AG08395 (cell line): ENCODE measurements at places on chromosomes 12 and 14.

- DNase-seq, result no peak
Observed at GRCh38 chr12:77679686-77680085, 151.0 kb upstream of the NAV3 start.

- no peak for DNase-seq
Observed at GRCh38 chr14:101535232-101535631, 26.1 kb upstream of the DIO3 start.

DNA sequence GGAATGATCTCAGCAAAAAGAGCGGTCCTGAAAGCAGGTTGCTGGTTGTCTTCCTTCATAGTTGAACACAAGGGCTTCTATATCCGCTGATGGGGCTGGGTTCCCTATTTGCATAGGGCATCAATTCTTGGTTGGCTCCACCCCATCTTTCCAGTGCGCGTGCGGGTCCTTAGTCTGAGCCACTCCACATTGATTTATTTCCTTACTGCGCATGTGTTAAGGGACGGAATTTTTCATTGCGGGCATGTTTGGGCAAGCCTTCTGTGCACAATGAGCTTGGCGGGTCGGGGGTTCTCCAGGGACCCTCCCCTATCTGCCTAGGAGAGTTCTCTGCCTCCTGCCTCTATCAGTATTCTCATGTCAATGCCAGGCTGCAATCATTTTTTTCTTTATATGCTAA lies 21.2 kb upstream of the DLGAP5 start:
- no peak for DNase-seq

DNA sequence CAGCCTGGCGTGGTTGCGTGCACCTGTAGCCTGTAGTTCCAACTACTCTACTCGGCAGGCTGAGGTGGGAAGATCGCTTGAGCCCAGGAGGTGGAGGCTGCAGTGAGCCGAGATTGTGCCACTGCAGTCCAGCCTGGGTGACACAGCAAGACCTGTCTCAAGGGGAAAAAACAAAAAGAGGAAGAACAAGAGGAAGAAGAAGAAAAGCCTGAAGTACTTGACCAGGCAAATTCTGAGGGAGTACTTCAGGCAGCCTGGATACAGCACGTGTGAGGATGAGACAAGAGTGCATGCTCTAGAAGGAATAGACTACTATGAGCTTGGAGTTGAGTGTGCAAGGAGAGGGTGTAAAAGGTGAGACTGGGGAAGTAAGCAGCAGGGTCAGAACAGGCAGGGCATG lies 1.8 kb downstream of the GDF3 start:
- DNase-seq, result no peak

GRCh38 chr12:77584860-77585259 lies 245.8 kb upstream of the NAV3 start:
- DNase-seq, result no peak

- DNase-seq, result no peak
Observed at GRCh38 chr12:46659824-46660223, 166.0 kb downstream of the SLC38A4 start.

GRCh38 chr14:52700701-52701172 lies 5.4 kb upstream of the ERO1A start:
- DNase-seq, result no peak

- DNase-seq, result no peak
Observed at GRCh38 chr12:27530157-27530922, 6.3 kb downstream of the PPFIBP1 start.

GRCh38 chr14:55332654-55333570 lies 61.7 kb downstream of the FBXO34 start:
- DNase-seq, result no peak

GRCh38 chr12:65891987-65892481 lies 67.8 kb downstream of the HMGA2 start:
- DNase-seq, result peak; percentile 95

DNA sequence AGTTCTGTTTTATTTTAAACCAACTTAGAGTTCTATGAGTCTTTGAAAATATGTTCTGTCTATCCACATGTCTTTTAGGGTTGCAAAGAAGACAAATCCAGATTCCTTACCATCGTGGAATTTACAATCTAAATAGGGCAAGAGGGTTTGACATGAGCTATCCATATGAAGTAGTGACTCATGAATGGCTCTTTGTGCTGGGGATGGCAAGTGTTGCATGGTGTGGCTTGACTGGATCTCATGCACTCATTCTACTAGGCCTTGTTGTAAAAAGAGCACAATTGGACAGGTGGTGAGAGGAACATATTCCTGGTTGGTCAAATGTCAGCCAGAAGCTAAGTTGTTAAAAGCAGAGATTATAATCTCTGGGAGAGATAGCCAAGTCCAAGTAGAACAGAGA lies 509.1 kb downstream of the DIO2 start:
- no peak for DNase-seq

- no peak for DNase-seq
Observed at GRCh38 chr14:76337635-76338545, 38.0 kb upstream of the ESRRB start.

DNA sequence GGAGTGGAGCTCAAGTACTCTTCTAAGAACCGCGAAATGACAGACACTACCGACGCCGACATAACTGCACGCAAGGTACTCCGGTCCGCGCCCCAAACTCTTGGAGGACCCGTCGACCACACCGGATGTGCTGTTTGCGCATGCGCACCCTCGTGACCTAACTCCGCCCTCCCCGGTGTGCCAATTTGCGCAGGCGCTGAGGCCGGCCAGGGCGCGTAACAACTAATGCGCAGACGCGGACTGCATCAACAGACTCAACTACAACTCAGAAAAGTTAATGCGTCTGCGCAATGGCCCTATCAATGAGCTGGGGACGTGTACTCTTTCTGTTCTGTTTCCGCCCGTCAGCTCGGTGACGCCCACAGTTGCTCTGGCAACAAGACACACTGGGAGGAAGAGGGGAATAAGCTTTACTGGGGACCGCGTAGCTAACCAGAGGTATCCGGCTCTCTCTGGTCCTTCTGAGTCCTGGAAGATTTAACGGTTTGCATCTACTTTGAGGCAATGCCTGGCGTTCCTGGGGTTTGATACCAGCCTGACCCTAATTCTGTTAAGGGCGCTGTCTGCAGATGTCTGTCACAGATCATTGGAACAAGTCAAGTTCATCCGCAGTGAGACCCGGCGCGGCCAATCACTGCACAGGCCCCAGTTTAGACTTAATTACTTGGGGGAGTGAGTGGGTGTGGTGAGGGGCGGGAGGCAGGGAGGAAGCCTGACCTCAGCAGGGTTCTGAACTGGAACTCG lies at the start of gene DAD1:
DAD1 (minus strand) TSS at position 129 of the 744 bp plus-strand sequence; CDS start at position 62, 67 bp downstream.
- DNase-seq, result peak; percentile 100

DNA sequence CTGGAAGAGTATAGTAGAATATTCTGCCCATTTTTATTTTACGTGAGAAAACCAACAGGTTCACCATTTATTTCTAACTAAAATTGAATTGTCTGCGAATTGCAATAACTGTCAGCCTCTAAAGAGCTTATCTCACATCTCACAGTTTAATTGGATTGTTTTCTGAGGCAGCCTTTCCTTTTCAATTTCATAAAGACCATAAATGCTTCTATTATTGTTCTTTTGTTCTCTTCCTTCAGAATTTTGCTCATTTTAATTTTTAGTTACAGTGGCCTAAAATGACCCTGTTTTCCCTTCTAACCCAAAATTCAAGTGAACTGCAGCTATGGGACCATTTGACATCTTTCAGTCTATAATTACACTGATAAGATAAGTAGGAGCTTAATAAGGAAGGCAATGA lies 147.6 kb downstream of the KLHL28 start:
- no peak for DNase-seq
